ENCODE measurements at places on chromosomes 12 and 14. TPM values are rescaled to one million over a fixed set of nuclear protein-coding genes. Genes with fewer than 3 reads are reported as not detected.

Gene CHMP4A
- total RNA-seq = 77.6 TPM

Gene ZBTB1
- 205 TPM for total RNA-seq

Gene ANKRD33
- not detected for total RNA-seq

Gene SPTB
- not detected for total RNA-seq

Gene RNASE4
- 0.27 TPM for total RNA-seq

Gene AMDHD1
- total RNA-seq = 0.68 TPM

Gene ADSS1
- 3.5 TPM for total RNA-seq

Gene TRHDE
- not detected for total RNA-seq

Gene GPRC5D
- not detected for total RNA-seq

Gene PARPBP
- 2.4 TPM for total RNA-seq

Gene SIRT4
- not detected for total RNA-seq

Gene CEP83
- total RNA-seq = 9.7 TPM

Gene DNAI7
- total RNA-seq = 0.16 TPM

Gene SLC6A15
- not detected for total RNA-seq
